ENCODE measurements at places on chromosomes 1 and 21.
A peak's percentile ranks its signal among the peaks of the same experiment; 100 is the strongest.

- DNase-seq, result no peak
Observed at GRCh38 chr21:38859852-38860251, 54.1 kb downstream of the ETS2 start.

- DNase-seq, result no peak
Observed at GRCh38 chr1:8742022-8742924, 75.2 kb downstream of the RERE start.

GRCh38 chr1:4736254-4736653 lies 81.8 kb downstream of the AJAP1 start:
- DNase-seq, result no peak

GRCh38 chr1:81618376-81618775 lies 182.4 kb upstream of the ADGRL2 start:
- DNase-seq, result no peak

DNA sequence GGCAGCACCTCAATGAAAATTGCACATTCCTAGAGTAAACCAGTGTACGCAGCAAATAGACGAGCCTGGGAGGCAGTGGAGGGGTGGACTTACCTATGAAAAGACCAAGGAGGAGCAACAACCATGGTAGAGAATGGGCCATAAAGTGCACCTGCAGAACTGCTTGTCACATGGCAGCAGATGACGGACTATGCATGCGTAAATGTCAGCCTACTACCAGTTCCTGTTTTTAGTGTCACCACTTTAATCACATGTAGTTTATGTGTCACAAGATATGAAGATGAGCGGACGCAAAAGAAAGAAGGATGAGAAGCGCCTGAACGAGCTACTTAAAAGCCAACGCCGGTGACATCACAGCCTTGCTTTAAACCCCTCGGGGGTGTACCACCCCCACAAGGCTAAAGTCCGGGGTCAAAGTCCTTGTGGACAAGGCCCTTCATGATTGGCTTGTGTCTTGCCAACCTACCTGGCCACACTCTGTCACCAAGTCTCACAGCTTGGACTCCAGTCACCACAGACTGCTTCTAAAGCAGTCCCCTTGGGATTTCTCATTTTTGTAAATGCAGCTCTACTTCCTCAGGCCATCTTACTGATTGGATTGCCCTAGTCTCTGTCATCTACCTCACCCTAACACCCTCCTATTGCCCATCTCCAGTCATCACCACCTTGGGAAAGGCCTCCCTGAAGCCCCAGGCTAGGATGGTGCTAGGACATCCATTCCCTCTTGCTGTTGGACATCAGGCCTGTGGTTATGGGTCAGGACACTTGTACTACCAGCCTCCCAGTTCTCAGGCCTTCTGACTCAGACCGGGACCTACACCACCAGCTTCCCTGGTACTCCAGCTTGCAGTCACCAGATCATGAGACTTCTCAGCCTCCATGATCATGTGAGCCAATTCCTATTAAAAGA lies 6.0 kb upstream of the LY9 start:
- no peak for DNase-seq

GRCh38 chr1:42692461-42692860 lies 10.2 kb downstream of the YBX1 start:
- no peak for DNase-seq

GRCh38 chr1:15955552-15955951 lies 20.3 kb downstream of the ZBTB17 start:
- DNase-seq, result no peak

- DNase-seq, result no peak
Observed at GRCh38 chr1:83083589-83084224, 915.2 kb downstream of the TTLL7 start.

- peak; percentile 98 for DNase-seq
Observed at GRCh38 chr1:203325418-203326091, 20.2 kb downstream of the BTG2 start.

GRCh38 chr1:96481409-96481808 lies 240.2 kb upstream of the PTBP2 start:
- no peak for DNase-seq

DNA sequence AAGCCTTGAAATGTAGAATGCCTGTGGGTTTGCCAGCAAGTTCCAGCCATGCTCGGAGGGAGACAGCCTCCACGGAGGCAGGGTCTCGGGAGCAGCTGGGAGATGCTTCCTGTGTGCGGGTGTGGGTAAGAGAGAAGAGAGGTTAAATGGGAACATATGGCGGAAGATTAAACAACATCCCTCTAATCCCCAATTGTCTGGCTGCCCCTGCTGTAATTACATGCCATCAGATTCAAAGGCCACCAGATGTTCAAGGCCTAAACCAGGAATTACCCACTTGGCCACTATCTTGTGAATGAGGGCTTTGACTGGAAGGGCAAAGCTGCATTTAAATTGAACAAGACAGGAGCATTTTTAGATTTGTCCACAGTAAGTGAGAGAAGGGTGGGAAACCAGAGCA lies 81.4 kb upstream of the BACE2 start:
- DNase-seq, result no peak

- DNase-seq, result no peak
Observed at GRCh38 chr1:227312361-227313025, 5.8 kb downstream of the CDC42BPA start.

DNA sequence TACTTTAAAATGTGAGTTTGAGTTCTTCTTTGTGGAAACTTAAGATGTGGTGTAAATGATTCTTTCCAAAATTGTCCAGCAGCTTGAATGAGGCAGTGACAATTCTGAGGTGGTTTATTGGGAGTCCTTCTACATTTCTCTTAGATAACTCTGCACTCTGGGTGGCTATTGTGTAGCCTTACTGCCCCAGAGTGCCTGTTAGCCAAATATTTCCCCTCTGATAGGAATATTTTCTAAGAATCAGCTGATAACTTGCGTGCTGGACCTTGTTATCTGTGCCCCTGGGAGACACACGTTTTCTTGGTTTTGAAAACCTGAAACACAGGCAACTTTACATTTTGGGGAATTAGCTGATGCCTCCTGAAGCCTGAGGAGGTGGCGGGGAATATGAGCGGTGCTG lies 91.6 kb downstream of the CD247 start:
- DNase-seq, result no peak

DNA sequence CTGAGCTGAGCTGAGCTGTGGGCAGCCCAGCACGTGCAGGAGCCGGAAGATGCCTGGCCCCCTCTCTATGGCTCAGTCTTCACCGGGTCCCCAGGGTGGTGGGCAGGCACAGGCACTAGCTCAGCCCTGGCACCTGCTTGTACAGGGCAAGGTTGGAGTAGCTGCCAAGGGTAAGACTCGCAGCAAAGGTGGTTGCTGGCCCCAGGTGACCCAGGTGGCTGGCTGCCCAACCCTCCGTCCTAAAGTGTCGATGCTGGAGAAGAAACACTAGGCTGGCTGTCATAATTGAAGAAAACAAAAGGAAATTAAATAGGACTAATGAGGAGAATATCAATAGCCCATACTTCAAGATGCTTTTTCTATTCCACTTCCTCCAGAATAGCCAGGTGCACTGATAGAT lies 77.1 kb upstream of the ACTL8 start:
- DNase-seq, result peak; percentile 20

DNA sequence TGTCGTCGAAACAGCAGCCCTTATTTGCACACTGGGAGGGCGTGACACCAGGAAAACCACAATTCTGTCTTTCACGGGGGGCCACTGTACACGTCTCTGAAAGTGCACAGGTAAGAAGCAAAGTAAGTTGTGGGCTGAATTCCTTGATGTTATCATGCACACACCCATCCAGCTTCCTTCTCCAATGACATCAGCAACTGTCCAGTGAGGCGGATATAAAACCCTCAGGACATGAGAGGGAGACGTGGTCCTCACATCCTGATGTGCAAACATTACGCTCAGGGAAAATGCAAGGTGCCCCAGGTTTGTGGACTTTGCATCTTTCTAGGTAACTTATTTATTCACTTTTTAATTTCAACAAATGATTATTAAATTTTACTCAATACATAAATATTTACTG lies 3.0 kb downstream of the TFF1 start:
- DNase-seq, result no peak

- no peak for DNase-seq
Observed at GRCh38 chr1:60727552-60727951, 354.8 kb upstream of the NFIA start.

GRCh38 chr1:243291292-243291691 lies 35.5 kb downstream of the SDCCAG8 start:
- DNase-seq, result no peak
